NCI-H510A (cell line): ENCODE measurements at places on chromosomes 2 and 18.

DNA sequence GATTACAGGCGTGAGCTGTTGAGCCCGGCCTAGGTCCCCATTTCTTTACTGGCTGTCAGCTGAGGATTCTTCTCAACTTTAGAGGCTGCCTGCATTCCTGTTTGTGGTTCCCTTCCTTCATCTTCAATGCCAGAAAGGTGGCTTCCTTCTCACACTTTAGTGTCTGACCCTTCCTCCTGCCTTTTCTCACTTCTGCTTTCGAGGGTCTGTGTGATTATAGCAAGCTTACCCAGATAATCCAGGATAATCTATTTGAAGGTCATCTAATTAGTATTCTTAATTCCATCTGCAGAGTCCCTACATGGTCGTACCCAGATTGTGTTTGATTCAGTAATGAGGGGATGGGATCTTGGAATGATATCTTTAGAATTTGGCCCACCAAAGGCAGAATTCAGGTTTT, 157.4 kb downstream of the TANC1 start:
- no peak for DNase-seq

DNA sequence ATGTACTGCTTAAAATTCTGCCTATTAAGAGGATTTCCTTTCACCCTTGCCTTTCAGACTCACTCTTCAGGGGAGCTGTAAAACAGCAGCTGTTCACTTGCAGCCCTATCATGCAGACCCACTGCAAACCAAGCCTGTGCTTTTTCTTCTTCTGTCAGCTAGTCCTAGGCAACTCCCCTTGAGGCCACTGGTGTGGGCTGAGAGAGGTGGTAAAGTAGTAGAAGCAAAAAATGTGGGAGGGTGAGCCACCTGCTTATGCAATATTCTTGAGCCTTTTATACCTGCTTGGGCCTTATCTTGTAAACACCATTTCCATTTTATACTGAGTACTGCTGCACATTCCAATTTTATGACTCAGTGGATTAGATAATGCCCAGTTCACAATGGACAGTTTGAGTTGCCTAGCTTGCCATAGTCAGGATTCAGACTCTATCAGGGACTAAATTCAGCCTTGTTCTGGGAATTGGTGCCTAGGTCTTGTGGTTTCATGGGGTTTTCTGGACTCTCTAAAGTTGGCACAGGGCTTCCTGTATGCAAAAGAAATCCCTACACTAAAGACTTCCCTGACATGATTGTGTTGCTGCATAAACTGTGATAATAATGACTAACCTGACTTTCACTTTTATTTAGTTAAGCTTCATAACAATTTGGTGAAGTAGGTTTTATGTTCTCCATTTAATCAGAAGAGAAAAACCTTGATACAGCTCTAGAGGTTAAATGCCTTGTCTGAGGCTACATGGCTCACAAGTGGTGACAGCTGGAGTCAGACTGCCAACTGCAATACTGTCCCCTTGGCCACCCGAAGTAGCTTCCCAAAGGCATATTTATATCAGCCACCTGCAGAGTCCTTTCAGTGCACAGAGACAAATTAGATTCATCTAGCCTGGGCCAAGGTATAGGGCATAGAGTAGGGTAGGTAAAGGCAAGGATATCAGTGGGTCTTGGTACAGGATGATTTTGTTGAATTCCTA, 47.4 kb upstream of the KDM3A start:
- no peak for DNase-seq

GRCh38 chr2:118055512-118056164, 32.6 kb upstream of the INSIG2 start:
- DNase-seq: no peak

DNA sequence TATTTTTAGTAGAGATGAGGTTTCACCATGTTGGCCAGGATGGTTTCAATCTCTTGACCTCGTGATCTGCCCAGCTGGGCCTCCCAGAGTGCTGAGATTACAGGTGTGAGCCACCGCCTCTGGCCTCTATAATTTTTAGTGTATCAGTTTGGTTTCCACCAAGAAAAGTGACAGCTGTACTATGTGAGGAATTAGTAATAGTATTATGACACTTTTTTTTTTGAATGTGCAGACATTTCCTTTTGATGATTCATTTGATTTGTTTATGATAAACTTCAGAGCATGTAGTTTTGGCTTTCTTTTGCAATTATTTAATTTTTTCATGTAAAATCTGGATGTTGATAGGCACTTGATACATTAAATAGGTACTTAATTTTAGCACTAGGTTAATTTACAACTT, 61.5 kb downstream of the PTPN4 start:
- DNase-seq: no peak

- DNase-seq: no peak
These were observed 65.4 kb downstream of the ARHGAP25 start for GRCh38 chr2:68800027-68800401.

DNA sequence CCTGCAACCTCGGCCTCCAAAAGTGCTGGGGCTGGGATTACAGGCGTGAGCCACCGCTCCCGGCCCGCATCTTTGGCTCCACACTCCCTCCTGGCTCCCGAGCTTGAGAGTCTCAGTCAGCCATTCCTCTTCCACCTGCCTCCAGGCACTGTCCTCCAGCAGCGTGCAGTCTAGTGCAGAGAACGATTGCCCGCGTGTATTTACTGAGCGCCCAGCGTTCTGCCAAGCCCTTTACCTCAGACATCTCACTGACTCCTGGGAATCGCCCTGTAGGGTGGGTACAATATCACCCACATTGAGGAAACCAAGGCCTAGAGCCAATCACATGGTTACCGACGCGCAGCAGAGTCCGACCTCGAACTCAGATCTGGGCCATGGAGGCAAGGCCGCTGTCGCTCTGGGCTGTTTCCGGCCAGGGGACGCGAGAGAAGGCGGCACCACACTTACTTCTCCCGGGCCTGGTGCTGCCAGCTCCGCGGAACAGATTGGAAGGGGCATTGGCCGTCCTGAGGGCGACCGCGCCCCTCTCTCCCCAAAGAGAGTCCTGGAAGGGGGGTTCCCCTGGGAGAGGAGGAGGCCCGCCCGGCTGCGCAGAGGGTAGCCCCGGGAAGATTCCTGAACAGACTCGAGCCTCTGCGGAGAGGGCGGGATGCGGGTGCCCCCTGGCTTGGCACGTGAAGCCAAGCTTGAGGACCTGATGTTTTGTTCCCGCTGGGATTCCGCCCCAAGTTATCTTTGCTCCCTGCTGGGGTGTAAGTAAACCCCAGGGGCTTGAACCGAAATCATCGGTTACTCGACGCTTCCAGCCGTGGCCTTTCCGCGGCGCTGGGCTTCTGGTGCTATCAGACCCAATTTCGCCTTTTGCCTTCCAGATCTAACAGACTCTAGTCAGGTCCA, 5.2 kb upstream of the DLX2 start:
- DNase-seq: no peak

DNA sequence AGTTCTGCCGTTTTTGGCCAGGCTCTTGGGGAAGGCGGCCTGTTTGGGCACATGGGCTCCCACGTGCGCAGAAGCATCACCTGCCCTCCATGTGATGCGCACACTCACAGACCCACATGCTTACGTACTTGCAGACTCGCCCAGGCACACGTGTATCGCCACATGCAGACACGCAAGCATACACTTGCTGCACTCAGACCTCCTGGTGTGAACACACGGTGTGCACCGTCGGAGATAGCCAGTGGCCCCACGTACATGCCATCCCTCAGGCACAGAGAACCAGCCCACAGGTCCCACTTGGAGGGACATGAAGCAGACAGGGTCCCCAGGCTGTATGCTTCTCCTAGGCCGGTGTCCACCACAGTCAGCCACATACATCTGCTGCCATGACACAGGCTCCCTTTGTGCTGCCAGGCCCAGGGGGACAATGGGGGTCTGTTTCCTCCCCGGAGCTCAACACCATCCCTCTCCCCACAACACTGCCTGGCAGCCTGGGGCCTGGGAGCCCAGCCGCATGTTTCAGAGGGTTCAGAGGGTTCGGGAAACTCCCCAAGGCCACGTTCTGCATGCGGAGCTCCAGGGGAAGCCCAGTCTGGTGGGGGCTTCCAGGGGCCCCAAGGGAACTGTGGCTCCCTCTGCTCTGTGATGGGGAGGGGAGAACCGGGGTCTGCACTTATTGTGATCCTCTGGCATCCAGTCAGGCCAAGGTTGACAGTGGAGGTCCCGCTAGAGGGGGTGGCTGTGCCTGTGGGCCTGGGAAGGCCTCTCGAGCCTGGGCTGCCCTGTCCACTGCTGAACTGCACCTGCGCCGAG, 208.1 kb upstream of the HAAO start:
- DNase-seq: no peak

- peak; percentile 76 for DNase-seq
These were observed 615 bp downstream of the GORASP2 start for GRCh38 chr2:170929686-170930050.

DNA sequence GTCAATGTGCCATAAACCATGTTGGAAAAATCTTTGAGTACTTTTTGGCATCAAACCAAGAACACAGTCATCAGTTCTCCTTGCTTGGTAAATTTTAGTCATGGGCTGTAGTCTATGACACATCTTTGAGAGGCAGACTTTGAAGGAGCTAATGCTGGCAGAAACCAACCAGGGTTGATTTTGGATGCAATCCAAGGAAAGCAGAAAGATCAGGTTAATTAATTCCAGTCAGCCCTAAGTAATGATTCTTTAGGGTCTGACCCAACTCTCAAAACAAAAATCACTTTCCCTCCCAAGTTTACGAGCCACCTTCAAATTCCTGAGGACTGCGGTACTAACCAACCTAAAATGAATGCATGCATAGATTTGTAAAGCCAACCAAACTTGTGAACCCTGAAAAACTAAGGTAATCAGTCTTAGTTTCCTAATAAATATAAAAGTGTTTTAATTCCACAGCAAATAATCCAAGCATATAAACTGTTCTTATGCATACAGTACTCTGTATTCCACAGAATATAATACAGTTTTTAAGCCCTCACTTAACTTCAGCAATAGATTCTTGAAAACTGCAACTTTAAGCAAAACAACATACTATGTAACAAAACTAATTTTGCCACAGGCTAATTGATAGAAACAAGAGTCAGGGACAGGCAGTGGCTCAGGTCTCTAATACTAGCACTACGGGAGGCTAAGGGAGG, 22.0 kb downstream of the AP1S3 start:
- no peak for DNase-seq

DNA sequence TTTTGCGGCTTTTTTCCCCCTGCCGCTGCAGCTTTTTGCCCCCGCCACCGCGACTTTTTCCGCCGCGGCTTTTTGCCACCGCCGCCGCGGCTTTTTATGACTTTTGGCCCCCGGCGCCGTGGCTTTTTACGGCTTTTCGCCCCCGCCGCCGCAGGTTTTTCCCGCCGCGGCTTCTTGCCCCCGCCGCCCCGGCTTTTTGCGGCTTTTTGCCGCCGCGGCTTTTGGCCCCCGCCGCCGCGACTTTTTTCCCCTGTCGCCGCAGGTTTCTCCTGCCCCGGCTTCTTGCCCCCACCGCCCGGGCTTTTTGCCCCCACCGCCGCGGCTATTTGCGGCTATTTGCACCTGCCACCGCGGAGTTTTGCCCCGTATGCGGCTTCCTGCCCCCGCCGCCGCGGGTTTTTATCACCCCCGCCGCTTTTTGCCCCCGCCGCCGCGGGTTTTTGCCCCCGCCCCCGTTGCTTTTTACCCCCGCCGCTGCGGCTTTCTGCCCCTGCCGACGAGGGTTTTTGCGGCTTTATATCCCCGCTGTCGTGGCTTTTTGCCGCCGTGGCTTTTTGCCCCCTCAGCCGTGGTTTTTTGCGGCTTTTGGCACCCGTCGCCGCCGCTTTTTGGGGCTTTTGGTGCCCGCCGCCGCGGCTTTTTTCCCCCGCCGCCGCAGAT, 2750.9 kb downstream of the RPIA start:
- DNase-seq: no peak

- no peak for DNase-seq
These were observed 6.5 kb downstream of the NBAS start for GRCh38 chr2:15554525-15555218.

DNA sequence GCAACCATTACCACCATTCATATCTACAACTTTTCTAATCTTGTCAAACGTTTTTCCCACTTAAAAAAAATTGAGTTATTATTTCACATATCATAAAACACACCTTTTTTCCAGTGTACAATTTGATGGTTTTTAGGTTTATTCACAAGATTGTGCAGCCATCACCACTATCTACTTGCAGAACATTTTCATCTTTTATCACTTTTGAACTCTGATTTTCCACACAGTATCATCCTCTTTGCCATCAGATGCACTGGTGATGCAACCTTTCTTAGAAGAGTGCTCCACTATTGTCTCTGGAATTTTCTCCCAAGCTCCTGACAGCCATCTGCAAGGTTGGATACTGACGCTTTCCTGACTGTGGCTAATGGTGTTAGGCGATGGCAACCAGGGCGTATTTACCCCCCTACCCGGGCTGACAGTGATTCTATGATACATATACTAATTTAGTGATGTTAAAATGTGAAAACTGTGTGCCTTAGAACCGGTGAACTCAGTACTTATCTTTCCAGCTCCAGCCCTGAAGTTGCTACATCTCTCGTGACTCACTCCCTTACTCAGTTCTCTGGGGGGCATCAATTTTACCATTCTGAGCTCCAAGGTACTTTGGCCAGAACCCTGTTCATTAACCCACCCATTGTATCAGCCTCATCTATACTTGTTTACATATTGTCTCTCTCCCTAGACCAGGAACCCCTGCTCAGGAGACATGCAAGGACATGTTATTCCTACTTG, 105.4 kb upstream of the SPRED2 start:
- DNase-seq: no peak

DNA sequence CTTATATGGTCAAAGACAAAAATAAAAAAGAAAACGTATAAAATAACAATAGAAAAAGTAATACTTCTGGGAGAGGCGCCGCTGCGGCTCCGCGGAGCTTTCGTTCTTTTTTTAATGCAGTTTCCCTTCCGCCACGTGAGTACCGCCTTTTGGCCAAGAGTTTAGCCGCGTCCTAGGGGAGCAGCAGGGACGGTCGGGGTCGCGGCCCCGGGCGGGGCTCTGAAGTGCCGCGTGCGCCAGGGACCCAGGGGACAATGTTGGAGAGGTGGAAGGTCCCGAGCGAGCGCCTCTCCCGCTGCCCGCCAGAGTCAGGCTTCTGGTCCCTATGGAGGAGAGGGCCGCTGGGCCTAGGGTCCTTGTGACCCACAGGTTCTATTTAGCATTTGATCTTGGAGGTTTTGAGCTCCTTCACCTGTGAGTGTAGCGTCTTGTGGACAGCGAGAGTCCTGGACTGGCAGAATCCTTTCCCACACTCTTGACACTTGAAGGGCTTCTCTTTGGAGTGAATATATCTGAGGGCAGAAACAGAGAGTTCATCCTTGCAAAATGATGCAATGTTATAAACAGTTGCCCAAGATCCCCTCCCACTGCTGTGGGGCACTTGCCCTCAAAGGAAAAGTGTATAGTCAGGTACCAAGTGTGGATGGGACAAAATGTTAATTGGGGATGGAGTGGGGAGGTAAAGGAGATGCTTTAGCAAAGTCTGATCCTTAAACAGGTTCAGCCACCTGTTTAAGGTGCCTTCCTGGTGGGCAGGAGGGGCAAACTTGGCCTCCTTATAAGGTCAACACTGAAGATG, 6.3 kb downstream of the OSR1 start:
- no peak for DNase-seq

DNA sequence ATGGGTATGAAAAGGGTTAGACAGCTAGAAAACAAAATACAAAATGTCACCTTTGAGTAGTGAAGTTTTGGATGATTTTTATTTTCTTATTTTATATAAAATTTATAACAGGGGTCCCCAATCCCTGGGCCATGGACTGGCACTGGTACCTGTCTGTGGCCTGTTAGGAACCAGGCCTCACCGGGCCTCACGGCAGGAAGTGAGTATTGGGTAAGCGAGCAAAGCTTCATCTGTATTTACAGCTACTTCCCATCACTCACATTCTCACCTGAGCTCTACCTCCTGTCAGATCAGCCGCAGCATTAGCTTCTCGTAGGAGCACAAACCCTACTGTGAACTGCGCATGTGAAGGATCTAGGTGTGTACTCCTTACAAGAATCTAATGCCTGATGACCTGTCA, 202.8 kb upstream of the TWIST2 start:
- no peak for DNase-seq

GRCh38 chr18:63648241-63648640, 4.2 kb upstream of the SERPINB4 start:
- DNase-seq: no peak
